ENCODE measurements at places on chromosomes 11 and 22.

DNA sequence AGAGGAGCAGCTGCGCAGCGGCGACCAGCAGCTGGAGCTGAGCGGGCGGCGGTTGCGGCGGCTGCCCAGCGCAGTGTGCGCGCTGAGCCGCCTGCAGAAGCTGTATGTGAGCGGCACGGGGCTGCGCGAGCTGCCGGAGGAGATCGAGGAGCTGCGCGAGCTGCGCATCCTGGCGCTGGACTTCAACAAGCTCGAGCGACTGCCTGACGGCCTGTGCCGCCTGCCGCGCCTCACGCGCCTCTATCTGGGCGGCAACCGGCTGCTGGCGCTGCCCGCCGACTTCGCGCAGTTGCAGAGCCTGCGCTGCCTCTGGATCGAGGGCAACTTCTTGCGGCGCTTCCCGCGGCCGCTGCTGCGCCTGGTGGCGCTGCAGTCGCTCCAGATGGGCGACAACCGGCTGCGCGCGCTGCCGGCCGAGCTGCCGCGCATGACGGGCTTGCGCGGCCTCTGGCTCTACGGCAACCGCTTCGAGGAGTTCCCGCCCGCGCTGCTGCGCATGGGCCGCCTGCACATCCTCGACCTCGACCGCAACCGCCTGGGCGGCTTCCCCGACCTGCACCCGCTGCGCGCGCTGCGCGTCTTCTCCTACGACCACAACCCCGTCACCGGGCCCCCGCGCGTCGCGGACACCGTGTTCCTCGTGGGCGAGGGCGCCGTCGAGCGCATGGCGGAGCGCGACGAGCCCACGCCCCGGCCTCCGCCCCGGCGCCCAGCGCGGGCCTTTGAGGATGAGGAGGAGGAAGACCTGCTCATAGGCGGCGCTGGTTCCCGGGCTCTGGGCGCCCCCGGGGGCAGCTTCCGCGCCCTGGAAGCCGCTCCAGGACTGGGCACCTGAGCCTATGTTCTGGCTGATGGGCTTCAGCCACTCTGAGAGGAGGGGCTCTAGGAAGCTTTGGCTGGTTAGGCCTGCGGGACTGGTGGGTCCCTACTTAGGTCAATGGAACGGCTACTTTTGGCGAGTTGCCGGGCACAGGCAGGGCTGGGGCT is 787 bp downstream of the LRRC10B start:
- DNase-seq = peak; percentile 54

- no peak for DNase-seq
Observed at GRCh38 chr22:37298748-37299495, 16.6 kb downstream of the CYTH4 start.

DNA sequence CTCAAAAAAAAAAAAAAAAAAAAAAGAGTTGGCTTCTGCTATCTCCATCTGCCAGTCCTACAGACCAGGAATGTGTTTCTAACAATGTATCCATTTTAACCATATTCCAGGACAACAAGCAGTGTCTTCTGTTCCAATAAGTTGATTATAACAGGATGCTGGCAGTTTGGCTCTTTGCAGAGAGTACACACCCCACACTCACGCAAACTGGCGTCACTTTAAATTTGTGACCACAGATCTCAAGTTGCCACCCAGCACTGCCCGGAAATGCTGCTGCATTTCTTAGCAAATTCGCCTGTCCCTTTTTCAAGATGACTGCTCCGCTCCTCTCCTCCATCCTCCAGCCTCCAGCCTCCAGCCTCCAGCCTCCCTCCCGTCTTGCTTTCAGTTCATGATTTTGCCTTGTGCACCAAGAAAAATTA is 44.3 kb downstream of the SCGB1A1 start:
- DNase-seq = no peak

DNA sequence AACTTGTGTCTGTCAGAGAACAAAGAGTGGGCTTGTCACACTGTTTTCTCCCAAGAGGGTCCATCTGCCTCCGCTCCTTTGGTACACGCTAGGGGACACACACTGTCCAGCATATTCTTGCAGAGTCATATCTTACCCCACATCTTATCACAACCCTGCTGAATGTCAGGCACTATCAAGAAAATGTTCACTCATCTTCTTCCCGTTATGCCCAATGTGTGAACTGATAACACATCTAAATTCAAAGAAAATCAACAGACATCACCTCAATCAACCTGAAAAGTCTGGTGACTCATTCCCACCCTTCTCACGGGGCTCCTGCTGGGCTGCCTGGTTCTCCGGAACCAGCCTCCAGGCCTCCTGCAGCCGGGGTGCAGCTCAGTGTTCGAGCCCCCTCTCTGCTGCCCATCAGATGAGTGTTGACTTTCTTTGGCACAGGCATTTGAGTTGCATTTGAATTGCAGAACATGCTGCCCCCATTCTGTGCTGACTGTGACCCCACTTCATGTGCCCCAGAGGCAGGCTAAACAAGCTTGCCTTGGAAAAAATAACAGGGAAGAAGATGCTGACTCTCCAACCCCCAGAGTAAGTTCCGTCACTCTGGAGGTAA is 19.4 kb downstream of the GRAP2 start:
- DNase-seq = peak; percentile 62

- no peak for DNase-seq
Observed at GRCh38 chr11:61472282-61472681, 36.3 kb upstream of the LRRC10B start.
